Activated CD4-positive, alpha-beta T cell treated with anti-CD3 and anti-CD28 coated beads, Interleukin-2, amount 50 U/mL, for 1 hour (primary cell): ENCODE measurements at places on chromosomes 7 and 10.

DNA sequence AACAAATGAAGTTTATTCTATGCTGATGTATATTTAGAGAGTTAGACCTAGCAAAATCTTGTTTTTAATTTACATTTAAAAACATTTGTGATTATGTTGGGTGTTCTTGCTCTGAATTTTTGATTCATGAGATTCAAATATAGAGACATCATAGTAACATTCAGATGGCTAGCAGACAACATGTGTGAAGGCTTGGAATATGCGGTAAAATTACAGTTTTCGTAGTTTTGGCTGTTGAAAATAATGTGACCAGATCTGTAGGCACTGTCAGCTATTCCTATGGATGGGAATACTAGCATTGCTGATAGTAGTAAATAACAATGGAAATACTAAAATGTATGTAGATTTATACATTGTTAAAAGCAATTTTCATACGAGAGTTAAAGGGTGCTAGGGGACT lies 131.9 kb downstream of the KAT6B start:
- DNase-seq: no peak

DNA sequence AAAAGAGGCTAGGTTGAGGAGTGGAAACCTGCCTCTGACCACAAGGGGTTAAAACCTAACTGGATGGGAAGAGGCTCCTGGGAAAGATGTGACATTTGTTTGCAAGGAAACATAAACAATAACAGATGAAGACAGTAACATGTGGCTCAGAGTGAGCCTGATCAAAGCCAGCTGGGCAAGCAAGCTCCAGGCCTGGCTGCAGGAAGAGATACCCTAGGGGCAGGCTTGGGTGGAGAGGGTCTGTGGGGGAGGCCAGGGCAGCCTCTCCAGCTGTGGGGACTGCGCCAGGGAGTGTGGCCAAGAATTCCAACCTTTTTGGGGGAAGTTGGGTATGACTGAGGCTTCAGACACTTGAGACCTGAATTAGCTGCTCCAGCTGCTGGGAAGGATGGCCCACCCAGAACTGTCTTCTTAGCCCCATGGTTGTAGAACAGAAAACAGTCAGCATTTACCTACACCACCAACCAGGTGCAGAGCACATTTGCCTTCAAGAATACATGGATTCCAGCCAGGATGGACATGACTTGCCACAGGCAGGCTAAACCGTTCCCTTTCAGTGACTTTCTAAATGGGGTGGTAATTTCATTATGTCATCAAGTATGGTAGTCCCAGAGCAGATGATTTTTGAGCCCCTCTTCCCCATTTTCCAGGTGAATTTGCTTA lies 10.4 kb upstream of the FAM170B start:
- DNase-seq: no peak

GRCh38 chr10:129810-130209 lies 5.4 kb upstream of the ZMYND11 start:
- no peak for DNase-seq

DNA sequence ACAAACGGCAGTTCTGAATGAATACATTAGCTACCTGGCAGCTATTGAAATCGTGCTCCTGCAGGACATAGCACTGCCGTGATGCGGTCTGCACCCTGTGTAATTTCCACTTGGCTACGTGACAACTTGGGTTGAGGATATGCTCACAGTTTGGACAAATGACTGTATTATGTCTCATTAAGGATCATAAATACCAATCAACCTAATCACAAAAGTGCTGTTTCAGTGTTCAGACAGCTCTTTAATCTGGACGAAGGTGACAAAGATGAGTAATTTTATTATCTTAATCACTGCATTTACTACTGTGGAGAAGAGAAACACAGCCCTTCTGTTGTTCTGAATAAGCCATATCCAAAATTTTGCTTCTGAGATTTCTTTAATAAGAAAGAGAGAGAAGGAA lies 210.8 kb upstream of the PFKP start:
- no peak for DNase-seq

DNA sequence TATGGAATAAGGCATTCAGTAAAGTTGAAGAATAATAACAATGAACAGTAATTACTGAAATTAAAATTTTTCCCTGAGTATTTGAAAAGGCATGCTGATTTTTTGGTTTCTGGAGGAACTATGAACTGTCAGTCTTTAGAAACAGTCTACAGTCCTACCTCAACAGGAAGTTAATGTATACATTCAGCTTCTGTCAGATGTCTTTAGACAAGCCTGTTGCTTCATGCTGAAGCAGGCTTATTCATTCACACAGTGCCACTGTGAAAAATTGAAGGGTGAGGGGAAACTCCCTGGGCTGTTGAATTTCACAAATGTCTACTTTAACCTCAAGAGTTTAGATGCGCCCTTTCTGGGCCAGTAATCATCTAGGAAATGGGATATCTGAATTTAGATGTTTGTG lies 3.5 kb downstream of the NRF1 start:
- DNase-seq: no peak

DNA sequence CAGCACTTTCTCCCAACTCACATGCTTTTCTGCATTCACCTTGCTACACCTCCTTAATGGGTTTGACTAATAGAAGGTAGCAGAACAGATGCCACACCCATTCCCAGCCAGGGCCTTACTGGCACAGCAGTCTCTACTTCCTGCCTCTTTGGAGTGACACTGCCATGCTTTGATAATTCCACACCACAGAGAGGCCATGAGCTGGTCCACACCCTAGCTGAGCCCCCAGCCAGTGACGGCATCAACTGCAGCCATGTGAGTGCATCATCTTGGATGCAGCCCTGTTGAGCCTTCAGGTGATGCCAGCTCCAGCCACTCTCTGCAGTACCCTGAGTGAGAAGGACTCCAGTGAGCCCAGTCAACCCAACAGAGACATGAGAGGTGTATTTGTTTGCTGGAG lies 27.5 kb upstream of the EZH2 start:
- DNase-seq: no peak
